Neuronal stem cell (in vitro differentiated cells): ENCODE measurements at places on chromosomes 16 and 17.
A peak's percentile ranks its signal among the peaks of the same experiment; 100 is the strongest.

GRCh38 chr16:48734220-48734619, 124.2 kb upstream of the N4BP1 start:
- no peak for DNase-seq

DNA sequence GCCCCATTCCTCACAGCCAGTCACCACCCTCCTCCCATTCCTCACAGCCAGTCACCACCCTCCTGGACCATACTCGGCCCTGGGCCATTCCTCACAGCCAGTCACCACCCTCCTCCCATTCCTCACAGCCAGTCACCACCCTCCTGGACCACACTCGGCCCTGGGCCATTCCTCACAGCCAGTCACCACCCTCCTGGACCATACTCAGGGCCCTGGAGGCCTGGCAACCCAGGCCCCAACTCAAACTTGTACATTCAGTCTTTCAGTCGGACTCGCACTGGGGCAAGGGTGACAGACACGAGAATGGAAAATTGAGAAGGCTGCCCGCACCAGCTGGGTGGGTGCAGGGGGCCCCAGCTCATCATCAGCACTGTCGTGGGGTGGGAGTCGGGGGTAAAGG, 30.4 kb upstream of the FOXK2 start:
- no peak for DNase-seq

DNA sequence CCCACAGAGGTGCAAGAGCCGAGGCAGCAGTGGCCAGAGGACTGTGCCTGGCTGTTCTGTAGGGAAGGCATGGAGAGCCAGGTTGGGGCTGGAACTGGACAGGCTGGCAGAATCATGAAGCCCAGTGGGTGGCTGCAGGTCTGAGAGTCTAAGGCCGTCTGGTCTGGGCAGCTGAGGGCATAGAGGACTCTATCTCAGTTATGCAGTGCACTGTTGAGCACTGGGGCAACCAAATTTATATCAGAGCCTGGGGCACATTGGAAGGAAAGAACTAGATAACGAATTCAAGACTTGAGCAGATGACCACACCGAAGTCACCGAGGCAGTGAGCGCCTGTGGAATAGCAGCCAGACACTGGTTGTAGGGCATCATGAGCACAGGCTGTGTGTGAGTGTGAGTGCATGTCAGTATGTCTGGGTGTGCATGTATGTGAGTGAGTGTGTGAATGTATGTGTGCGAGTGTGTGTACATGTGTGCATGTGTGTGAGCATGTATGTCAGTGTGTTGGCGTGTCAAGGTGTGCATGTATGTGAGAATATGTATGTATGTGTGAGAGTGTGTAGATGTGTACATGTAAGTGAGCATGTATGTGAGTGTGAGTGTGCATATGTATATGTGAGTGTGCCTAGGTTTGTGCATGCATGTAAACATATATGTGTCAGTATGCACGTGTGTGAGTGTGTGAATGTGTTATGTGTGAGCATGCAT, 37.0 kb downstream of the RGS9 start:
- no peak for DNase-seq

DNA sequence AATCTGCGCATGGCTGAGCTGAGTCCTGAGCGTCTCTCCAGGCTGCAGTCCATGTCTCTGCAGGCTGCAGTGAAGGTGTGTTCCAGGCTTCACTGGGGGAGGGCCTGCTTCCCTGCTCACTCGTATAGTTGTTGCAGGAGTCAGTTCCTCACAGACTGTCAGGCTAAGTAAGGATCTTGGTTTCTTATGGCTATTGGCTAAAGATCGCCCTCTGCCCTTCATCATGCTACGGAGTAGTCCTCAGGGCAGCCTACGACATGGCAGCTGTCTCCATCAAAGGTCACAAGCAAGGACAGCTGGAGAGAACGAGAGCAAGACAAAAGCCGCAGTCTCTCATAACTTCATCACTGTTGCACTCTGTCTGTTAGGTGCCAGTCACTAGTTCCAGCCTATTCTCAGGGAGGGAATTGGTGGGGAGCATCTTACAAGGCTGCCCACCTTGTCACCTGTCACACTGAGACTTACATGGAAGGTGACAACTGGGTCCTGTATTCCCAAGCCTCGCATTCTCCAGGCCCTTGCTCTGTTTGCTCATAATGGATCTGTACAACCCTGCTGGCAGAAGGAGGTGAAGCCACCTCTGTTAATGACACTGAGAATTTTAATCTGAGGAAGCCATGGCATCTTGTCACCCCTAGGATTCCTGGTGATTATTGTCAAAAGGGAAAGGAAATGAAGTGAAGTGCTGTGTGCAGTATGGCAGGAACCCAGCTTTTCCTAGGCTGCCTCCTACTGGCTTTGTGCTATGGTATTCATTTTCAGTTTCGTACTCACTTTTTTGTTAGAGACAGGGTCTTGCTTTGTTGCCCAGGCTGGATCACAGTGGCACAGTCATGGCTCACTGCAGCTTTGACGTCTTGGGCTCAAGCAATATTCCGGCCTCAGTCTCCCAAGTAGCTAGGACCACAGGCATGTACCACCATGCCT, 43.4 kb downstream of the MFSD11 start:
- no peak for DNase-seq

- DNase-seq, result no peak
Measured at GRCh38 chr17:28573966-28574480, 2.7 kb downstream of the ALDOC start.

DNA sequence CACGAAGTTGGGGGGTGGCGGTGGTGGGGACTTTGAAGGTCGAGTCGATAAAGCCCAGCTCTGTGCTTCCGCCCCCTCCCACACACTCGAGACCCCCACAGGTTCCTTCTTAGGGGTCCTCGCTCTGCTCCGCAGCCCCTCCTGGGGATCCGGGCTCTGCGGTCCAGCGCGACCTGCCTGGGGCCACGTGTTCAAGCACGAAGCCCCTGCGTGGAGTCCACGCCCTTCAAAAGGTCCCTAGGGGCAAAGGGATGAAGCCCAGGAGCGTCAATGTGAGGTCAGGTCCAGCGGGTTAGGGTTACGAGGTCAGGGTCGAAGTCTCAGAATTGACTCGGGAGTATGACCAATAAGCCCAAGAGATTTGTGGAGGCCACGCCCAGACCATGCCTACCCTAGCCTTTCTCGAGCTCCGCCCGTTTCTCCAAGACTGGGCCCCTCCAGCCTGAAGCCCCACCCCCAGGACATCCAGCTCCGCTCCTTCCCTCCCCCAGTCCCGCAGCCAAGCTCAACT, 786 bp upstream of the CACNA1G start:
- DNase-seq, result no peak

DNA sequence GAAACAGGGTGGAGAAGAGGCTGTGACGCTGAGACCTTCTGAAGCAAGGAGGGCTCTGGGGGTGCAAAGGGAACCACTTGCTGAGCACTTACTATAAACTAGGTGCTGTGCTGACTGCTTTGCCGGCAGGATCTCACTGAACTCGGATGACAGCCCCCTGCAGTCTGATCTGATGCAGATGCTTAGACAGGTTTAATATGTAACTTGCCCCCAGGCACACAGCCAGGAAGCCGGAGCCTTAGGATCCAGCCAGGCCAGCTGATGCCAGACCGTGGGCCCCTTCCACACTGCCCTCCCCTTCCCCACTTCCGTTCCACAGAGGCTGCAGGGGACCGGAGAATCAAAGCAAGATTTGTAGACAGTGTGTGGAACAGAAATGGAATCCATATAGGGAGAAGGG, 23.1 kb downstream of the SPACA3 start:
- DNase-seq, result no peak

GRCh38 chr16:88719933-88720296, 13.6 kb downstream of the CTU2 start:
- no peak for DNase-seq

GRCh38 chr16:84947022-84947421, 64.3 kb downstream of the ZDHHC7 start:
- no peak for DNase-seq

- DNase-seq, result no peak
Measured at GRCh38 chr16:85088570-85089199, 23.6 kb downstream of the CIBAR2 start.

DNA sequence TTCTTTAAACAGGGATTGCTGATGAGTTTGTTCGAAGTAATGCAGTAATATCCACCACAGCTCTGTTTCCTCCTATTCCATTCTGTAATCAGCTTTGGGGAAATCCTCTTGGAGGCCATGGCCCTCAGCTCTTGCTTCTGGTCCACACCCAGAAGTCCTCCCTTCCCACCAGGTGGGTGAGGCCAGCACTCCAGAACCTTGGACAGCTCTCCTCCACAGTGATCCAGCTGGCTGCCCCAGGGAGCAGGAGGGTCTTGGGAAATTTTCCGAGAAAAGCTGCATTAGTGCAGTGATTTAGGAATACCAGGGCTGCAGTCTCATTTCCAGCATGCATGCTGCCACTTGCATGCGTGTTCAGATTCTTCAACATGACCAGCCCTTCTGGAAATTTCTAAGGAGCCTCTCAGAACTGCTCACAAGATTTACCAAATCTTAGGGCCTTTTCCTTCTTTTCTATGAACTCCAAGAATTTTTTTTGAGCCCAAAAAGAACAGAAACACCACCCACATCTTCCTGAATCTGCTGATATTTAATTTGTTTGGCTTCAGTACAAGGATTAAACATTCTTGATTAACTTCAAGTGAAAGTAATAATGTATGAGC, 4.2 kb downstream of the SMPD3 start:
- DNase-seq, result peak; percentile 65

DNA sequence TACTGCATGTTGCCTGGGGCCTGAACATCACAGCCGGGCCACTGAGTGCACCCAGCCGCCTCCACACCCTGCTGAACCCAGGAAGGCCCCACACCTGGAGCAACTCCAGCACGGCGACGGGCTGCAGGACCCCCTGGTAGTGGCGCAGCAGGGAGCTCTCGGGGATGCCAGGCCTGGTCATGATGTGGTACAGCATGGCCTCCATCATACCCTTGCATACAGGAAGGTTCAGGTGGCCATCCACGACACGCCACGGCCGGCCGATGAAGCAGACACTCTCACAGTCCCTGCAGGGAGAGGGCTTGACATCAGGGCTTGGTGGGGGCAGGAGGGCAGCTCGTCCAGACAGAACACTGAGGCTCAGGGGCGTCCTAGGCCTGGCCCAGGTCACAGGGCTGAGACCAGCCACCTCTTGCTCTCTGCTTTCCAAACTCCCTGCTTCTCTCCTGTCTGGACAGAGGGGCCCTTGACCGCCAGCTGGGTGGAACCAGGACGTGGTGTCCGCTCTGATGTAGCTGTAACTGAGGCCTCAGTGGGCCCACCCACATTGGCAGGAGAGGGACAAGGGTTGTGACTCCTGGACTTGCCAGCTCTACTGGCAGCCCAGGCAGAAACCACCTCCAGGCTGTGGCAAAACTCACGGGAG, 60.3 kb downstream of the IL21R start:
- DNase-seq, result no peak

- no peak for DNase-seq
Measured at GRCh38 chr17:69231521-69231920, 2.9 kb upstream of the ABCA10 start.

GRCh38 chr16:90032674-90033331, 13.5 kb upstream of the DBNDD1 start:
- no peak for DNase-seq

GRCh38 chr17:53722407-53722806, 100.3 kb upstream of the KIF2B start:
- no peak for DNase-seq

DNA sequence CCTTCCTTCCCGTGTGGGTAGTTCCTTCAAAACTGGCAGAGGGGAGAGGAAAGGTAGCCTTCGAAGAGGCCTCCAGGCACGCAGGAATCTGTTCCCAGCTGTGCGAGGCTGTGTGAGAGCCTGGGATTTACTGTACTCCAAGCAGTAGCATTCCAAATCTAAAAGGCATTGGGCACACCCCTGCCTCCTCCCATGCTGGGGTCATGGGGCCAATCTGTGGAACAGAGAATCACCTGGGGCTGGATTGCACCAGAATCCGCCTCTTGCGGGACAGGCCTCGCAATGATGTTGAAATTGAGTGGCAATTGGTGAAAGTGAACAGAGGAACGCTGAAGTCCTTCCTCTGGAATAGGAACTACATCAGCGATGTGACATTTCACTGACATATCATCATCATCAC, 72.5 kb upstream of the IRX3 start:
- no peak for DNase-seq

GRCh38 chr16:52496051-52496876, 50.7 kb downstream of the TOX3 start:
- no peak for DNase-seq

- no peak for DNase-seq
Measured at GRCh38 chr17:66548659-66549310, 246.4 kb downstream of the PRKCA start.

DNA sequence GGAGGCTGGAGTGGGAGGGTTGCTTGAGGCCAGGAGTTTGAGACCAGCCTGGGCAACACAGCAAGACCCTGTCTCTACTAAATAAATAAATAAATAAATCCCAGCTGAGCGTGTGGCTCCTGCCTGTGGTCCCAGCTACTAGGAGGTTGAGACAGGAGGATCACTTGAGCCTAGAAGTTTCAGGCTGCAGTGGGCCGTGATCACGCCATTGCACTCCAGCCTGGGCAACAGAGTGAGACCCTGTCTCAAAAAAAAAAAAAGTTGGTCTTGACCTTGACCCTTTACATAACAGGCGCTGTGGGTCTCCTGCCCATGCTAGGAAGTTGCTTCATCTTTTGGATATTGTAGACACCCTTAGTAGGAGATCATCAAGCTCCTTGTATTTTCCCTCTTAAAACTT, 11.4 kb downstream of the ACSF2 start:
- DNase-seq, result no peak

DNA sequence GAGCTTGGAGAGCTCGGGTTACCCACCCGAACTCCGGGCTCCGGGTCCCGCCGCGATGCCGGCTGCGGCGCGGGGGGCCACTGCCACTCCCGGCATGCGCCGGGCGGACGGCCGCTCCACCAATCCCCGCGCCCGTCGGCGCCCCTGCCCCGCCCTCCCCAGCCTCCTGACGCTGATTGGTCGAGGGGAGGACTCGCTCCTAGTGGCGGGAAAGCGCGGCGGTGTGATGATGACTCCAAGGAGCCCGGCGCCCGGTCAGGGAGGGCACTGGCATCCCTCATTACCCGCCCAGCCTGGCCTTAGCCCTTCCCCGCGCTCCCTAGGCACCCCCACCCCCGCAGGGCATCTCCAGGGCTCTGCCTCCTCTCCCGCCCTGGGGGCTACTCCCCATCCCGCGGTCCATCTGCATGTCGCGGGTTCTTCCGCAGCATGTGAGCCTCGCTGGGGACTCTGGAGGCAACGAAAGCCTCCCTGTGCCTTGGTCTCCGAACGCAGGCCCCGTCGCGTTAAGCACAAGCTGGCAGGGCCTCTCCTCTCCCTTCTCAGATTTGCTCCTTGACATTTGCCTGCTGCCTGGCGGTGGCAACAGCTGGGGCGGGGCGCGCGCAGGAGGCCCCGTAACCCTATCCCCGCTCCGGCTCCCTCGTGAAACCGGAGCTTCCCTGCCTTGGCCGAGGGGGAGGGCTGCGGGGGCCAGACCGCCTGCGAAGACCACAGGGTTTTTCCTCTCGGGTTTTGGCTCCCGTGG, 1.7 kb downstream of the ATP2A1 start:
- DNase-seq, result peak; percentile 85

DNA sequence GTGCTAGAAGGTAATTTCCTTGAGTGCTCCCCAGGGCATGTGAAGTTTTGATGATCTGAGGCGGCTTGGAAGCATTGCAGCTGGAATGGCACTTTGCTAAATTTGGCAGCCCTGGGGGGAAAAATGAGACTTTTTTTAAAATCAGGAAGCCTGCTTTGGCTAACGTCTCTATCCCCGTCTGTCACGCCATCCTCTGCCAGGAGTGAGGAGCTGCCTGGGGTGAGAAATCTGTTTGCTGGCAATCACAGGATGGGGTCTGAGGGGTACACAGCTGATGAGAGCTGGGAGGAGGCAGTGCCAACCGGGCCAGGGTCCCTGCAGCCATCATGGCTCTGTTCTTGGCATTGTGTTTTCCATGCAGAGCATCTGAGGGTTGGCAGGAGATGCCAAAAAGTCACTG, 2.0 kb downstream of the ABCC12 start:
- DNase-seq, result no peak
